ENCODE measurements at places on chromosomes 2 and 18. TPM values are rescaled to one million over a fixed set of nuclear protein-coding genes. Genes with fewer than 3 reads are reported as not detected.

- no peak for DNase-seq
Observed at GRCh38 chr18:3874581-3874980, 424.6 kb downstream of the TGIF1 start.

PROC gene
- total RNA-seq, result not detected

- peak; percentile 51 for DNase-seq
Observed at GRCh38 chr2:45818591-45818990, 167.1 kb downstream of the PRKCE start.

DLGAP1 gene
- total RNA-seq, result under 0.01 TPM

DNA sequence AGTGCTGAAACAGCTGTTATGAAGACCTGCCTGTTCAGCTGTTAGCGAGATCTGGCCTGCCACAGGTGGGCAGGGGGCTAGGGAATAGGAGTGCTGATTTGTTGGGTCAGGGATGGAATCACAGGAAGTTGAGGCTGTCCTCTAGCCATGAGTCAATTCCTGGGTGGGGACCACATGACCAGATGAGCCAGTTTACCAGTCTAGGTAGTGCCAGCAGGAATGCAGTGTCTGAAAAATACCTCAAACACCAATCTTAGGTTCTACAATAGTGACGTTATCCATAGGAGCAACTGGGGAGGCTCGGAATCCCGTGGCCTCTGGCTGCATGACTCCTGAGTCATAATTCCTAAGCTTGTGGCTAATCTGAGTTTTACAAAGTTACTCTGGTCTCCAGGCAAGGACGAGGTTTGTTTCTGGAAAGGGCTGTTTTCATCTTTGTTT, 44.9 kb downstream of the DYSF start:
- DNase-seq, result peak; percentile 65

- DNase-seq, result no peak
Observed at GRCh38 chr2:18136881-18137475, 258.5 kb downstream of the KCNS3 start.
